ENCODE measurements at places on chromosomes 6 and 20. TPM values are rescaled to one million over a fixed set of nuclear protein-coding genes. Genes with fewer than 3 reads are reported as not detected.
A peak's percentile ranks its signal among the peaks of the same experiment; 100 is the strongest.

The ADAM33 gene
- 5.6 TPM for polyA plus RNA-seq

The DST gene
- 103 TPM for polyA plus RNA-seq

The PRL gene
- polyA plus RNA-seq, result not detected

The DDX27 gene
- polyA plus RNA-seq, result 26.2 TPM

The LY6G5B gene
- polyA plus RNA-seq, result 3.6 TPM

The GRIK2 gene
- polyA plus RNA-seq, result 0.13 TPM

DNA sequence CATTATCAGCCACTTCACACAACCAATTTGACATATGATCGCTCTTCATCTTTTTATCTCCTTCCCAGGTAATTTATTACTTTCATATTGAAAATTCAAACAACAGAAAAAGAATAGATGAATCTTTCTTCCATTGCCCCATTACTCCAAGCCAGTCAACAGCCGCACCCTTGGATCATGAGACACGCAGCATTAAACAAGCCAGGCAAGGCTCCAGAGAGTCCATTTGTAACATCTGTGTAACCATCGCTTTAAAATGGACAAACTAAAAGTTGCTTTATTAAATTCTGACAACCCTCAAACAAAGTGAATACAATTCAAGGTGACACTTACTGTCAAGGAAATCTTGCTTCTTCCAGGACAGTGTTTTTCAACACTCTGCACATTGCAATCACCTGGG lies 200.3 kb downstream of the EPM2A start:
- no peak for DNase-seq

- DNase-seq, result no peak
Measured at GRCh38 chr20:59765599-59766177, 161.3 kb downstream of the PHACTR3 start.

DNA sequence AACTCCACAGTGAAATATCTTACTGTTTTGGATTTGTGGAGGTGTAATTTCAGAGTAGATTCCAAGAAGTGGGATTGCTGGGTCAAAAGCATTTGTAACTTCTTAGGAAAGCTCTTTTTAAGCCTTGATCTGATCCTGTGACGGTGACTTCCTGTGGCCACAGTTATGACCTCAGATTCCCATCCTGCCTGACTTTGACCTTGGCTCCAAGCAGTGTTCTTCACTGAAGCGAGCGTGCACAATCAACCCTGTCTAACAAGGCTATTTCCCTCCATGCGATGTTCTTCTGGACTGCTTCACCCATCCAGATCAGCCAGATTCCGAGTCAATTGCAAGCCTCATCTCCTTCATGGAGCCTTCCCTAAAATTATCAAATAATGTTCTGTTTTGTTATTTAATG lies 102.5 kb upstream of the RNF24 start:
- no peak for DNase-seq

GRCh38 chr6:104682722-104683643 lies 176.7 kb downstream of the HACE1 start:
- peak; percentile 59 for DNase-seq

GRCh38 chr6:103534095-103534494 lies 1325.6 kb downstream of the HACE1 start:
- no peak for DNase-seq

DNA sequence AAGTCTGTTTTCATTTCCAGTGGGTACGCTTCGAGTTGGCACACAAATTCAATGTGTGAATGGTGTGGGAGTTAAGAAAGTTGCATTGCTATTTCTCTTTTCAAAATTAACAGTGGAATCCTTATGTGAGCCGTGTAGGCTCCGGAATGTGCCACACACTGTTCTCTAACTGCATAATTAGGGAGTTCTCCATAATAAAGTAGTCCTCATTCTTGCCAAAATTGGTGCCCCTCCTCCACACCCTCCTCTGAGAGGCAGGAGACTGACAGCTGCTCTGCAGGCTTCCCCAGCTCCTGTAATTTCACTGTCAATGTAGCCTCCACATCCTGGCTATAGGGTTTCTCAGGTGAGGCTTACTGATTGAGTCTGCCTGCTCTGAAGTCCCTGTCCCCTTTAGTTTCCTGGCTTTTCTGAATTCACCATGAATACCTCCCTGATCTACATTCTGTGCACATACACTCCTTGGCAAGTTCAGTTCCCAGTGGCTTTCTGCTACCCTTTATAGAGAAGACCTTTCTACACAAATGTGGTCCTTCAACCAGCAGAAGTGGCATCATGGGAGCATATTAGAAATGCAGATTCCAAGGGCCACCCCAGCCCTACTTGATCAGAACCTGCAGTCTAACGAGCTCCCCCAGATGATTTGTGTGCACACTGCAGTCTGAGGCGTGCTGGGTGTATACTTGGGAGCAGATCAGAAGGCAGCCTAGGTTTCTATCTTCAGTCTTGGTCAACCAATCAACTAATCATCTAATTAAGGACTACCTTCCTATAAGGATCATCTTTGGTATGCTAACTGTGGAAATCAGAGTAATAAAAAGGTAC lies 19.9 kb upstream of the CCN6 start:
- no peak for DNase-seq

DNA sequence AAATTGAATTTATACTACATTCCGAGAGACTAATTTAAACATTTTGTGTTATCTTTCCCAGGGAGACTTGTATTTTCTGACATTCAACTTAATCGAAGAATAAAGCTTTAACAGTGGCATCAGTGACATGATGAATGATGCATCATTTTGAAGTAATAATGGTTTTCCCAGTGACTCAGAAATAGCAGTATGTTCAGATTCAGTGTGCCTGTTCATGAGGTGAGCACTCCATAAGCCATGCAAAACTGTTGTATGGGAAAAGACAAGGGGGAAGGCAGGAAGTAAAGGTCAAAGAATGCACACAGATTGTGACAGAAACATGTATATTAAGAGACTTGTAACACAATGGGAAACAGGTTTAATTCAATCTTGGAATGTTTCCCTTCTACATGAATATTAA lies 1348.2 kb upstream of the GJE1 start:
- no peak for DNase-seq

DNA sequence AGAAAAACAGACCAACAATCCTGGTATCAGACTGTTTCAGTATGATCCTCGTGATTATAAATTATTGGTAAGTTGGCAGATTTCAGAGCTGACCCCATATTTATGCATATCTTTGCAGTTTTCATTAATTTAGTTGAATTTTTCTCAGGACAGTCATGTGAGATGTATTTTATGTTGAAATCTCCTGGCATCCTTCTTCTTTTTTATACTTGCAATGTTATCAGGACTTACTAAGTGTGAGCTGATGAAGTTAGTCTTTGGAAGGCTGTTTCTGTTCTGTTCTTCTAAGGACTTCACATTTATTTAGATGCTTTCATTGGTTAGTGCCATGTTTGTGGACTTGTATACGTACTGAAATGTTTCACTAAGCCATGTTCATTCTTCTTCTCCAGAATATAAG lies 17.2 kb downstream of the SMPDL3A start:
- DNase-seq, result no peak

DNA sequence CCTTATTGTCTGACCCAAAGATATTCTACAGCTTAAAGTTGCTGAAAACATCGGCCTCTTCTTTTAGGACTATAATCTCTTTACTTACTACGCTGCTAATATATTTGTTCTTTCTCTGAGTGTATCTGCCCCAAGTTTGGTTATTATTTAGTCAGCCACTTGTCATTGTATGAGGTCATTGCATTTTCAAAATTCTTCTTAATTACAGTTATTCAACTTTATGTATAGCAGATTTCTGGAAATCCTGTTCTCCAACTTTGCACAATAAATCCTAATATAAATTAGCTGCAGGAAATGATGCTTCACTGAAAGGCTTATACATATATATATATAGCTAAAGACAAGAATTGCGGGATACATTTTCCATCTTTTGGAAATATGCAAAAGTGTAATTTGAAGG lies 88.5 kb upstream of the HIVEP1 start:
- no peak for DNase-seq

GRCh38 chr20:50561379-50562078 lies 51.3 kb downstream of the PTPN1 start:
- DNase-seq, result no peak

GRCh38 chr20:61883857-61884393 lies 181.8 kb downstream of the TAF4 start:
- DNase-seq, result no peak

Data from heart right ventricle (tissue), 16 donors.